ENCODE measurements at places on chromosomes 1 and 21.

DNA sequence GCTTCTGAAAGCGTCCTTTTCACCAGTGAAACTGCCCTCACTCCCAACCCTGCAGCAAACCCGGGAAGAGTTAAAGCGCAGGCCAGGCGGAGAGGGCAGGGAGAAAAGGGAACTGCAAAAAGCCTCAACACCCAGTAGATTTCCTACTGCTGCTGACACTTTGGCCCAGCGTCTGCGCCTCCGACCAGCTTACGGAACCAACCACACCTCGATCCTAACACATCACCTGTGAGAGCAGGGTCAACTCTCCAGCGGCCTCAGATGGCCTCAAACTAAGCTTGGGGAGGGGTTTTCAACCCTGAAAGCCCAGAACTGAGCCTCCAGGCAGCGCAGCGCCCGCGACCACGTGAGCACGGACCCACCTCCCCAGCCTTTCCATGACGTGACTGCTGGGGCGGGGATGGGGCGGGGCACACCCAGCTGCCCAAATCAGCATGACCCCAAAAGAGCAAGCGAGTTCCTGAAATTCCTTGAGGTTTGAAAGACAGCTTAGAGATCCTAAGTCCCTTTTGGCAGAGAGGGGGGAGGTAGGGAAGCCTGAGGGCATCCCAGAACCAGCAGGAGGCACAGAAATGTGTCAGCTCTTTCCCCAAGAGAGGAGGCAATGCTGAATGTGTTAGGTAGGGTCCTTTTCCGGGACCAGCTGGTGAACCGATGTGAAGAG, 59.1 kb downstream of the ITPKB start:
- DNase-seq: no peak

DNA sequence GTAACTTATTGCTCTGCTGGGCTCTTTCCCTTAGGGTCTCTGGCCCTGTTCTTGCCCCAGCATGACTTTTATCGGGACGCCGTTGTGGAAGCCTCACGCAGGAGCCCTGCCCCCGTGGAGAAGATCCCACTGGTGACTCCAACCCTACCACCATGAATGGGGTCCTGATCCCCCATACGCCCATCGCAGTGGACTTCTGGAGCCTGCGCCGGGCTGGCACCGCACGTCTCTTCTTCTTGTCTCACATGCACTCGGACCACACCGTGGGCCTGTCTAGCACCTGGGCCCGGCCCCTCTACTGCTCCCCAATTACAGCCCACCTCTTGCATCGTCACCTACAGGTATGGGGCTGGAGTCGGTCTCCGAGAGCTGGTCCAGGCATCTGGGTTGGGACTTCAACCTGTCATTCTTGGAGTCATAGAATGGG, 322 bp downstream of the DCLRE1B start:
- DNase-seq: no peak

- no peak for DNase-seq
Observed at GRCh38 chr1:192170196-192170984, 12.1 kb downstream of the RGS18 start.

DNA sequence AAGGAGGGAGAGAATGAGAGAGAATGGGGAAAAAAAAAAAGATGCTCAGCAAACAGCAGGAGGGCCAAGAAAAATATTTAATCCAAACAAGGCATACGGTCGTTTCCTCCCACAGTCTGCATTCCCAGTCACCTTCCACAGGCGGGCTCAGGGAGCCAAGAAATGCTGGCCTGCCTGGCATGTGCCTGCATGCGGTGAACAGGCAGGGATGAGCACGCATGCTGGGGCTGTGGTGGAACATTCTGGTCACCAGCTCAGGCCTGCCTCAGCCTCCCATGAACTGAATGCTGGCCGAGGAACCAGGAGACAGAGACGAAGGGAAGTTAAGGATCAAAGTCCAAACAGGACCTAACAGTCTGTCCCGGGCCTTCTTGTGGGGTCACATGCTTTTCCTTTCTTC, 335.3 kb downstream of the ASTN1 start:
- DNase-seq: no peak

DNA sequence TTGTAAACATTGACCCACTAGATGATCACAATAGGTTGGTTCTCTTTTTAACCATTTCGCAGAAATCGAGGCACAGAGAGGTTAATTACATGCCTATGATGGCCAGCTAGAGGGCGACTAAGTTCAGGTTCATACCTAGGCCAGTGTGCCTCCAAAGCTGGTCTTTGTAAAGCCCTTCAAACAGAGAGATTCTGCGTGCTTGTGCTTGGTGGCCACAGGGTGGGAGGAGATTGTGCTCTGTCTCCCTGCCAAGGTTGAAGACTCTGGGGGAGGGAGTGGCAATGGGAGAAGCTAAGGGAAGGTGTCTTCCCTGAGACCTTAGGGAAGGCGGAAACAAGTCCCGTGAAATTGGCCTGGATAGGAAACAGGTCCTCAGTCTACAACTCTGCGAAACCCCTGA, 59.1 kb upstream of the RBM15 start:
- no peak for DNase-seq

DNA sequence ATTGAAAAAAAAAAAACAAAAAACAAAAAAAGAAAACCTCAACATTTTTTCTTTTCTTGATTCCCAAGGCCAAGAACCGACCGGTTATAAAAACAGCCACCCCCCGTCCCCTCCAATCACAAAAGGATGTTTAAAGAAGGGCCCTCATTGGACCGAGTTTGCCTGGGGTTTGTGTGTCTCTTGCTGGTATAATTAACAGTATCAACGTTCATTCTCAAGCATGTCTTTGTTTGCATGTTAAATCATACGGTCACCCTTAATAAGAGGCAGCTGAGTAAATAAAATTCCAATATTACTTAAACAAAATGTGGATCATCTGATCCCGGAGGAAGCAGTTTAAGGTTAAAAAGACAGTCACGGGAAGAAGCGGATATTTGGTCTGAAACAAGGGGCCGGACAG, 201.1 kb downstream of the PRDM2 start:
- no peak for DNase-seq

All from Panc1 (cell line).